ENCODE measurements at places on chromosomes 12 and 14.

DNA sequence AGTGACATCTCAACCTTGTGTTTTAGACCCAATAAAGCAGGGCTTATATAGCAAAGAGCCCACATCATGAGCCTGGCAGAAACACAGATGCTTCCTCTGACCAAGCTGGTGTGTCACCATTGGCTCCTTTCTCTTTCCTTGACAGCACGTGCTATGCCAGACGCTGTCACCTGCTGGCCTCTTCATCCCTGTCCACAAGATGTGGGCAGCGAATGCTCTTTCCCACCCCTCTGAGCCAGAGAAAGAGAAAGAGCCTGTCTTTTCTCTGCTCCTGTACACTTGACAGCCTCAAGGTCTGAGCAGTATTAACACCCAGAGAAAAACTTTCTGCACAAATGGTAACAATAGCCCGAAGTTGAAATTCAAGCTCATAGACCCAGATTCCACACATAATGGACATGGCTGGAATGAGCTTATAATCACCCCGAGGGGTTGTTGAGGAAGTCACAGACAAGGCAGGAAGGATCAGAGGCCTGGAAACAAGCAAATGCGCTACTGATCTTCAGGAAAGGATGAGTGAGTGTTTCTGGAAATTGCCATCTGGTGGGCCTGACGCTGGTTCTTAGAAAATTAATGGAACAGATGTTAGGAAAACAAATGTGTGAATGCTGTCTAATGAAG is 8.9 kb downstream of the TGFB3 start:
- no peak for DNase-seq

- DNase-seq: peak; percentile 22
Observed at GRCh38 chr14:92615451-92615850, 101.9 kb downstream of the RIN3 start.

DNA sequence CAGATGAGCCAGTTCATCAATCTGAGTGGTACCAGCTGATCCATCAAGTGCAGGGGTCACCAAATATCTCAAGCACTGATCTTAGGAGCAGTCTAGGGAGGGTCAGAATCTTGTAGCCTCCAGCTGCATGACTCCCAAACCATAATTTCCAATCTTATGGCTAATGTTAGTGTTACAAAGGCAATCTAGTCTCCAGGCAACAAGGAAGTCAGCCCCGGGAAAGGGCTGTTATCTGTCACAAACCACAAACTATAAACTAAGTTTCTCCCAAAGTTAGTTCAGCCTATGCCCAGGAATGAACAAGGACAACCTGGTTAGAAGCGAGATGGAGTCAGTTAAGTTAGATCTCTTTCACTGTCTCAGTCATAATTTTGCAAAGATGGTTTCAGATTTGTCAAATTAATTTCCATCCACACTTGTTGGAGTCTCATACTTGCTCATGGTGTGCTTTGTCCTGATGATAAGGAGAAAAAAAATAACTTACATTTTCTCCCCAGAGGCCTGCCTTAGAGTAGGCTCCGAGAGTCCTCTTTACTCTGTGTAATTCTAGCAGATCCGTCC is 3.9 kb upstream of the ABHD4 start:
- DNase-seq: no peak

GRCh38 chr12:131829791-131830334 is 1.7 kb downstream of the MMP17 start:
- DNase-seq: no peak

GRCh38 chr12:126784328-126784921 is 1482.5 kb upstream of the TMEM132C start:
- no peak for DNase-seq

DNA sequence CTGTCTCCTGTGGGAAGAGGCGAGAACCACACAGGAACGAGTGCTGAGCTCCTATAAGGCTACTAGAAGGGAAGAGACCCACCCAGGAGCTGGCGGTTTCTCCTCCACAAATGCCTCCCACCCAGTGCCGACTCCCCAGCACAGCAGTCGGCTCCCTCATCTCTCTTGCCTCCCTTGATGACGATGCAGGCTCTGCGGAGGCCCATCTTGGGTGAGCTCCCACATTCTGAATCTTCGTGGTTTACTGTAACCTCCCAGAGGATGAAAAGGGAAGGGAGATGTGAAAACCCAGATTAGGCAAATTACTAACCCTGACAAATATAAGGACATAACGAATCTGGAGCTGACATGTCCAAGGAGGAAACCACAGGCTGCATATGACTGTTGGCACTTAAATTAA is 23.8 kb downstream of the GRIN2B start:
- no peak for DNase-seq

- DNase-seq: no peak
Observed at GRCh38 chr14:74219277-74220205, 19.7 kb upstream of the VSX2 start.

- DNase-seq: peak; percentile 91
Observed at GRCh38 chr14:104932676-104933631, 8.3 kb downstream of the PLD4 start.

- DNase-seq: no peak
Observed at GRCh38 chr12:28993720-28994119, 155.4 kb upstream of the FAR2 start.

- DNase-seq: peak; percentile 25
Observed at GRCh38 chr14:64549791-64550620, at the start of gene PPP1R36. TSS of gene PPP1R36 (plus strand) at chr14:64549961. CDS start at chr14:64549998, 37 bp downstream.

DNA sequence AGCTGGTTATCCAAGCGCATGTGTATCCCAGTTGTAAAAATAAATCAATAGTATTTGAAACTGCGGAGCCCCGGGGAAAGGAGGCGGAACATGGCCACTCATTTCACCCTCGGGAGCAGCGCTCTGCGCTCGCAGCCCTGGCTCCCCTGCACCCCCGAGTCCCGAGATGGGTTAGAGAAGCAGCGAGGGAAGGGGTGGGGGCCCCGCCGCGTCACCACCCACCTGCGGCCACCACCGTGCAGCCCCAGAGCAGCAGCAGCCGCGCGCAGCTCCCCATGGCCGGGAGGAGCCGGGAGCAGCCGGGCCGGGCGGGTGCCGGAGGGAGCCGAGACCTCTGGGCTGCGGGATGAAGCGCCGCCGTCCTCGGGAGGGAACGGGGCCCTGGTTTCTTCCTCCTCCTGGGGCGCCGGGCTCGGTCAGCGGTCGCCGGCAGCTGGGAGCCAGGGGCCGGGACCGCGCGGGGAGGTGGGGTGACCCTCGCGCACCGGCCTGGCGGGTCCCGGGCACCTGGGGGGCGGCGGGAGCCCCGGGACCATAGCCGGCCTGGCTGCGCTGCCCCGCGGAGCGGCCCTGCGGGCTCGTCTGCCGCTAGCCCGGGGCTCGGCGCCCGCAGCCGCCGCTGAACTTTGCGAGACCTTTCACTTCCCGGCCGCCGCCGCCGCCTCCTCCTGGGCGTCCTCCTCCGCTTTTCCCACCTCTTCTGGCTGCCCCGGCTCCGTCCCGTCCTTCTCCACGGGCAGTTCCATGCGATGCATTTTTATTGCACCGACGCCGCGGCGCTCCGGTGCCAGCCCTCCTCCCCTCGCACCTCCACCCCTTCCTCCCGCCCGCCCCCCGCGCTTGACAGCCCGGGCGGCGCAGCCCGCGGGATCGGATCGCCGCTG is at the start of gene NTN4:
TSS of gene NTN4 (minus strand) at position 732 of the 884 bp plus-strand sequence. CDS start at position 277, 455 bp downstream.
- DNase-seq: peak; percentile 2

DNA sequence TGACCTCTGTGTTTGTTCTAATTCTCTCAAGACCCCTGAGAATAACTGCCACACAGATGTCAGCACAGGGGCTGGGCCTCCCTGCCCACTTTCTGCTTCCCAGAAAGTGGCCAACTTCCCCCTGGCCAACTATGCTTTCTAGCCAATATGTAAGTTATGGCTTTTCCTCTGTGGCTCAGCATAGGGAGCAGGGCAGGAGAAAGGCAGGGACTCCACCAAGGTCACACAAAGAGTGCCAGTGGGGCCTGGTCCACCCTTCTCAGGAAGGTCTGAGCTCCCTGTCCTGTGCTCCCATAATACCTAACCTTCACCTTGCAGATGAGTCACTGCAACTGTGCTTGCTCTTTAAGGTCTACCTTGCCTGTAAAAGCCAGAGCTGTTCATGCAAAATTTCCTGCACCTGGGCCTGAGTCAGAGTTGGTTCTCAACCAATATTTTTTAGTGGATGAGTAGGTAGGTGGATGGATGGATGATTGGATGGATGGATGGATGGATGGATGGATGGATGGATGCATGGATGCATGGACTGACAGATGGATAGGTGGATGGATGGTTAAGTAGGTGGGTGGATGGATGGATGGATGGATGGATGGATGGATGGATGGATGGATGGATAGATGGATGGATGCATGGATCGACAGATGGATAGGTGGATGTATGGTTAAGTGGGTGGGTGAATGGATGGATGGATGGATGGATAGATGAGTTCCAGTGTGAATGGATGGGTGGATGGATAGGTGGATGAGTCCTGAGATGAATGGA is 64.2 kb downstream of the DIO3 start:
- DNase-seq: no peak

DNA sequence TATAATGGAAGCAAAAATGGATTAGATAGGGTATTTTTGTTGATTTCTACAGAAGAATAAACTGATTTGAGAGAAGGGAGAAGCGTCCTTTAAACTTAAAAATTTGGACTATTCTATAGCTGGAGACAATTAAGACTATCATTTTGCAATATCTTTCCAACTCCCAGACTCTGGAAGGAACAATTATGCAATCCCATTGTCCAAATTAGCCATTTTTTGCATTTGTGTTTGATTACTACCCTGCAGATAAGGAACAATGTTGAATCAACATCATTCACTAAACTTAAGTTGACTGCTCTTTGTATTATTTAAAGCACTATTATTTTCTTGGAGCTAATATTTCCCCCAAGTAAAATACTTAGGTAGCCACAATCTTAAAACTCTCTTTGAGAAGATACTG is 34.8 kb upstream of the SELPLG start:
- no peak for DNase-seq

- DNase-seq: no peak
Observed at GRCh38 chr14:89519040-89519439, 102.0 kb upstream of the FOXN3 start.

DNA sequence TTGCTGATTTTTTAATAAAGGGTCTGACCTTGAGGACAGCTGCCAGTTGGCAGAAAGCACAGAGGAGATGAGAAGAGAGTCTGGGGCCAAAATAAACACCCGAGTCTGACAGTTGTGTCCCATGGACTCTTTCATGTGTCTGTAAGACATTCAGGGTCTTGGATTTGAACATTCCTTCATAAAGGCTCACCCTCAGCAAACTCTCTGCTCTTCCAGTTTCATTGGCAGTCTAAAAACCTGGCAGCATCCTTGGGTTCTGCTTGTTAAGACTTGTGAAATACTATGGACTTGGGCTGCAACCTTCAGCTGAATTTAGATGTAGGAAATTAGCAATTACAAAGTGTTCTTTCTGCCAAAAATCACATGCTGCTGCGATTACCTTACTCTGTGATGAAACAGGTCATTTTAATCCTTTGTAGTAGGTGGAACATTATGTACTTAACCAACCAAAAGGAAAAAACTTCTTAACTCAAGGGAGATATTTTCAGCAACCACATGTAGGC is 32.0 kb upstream of the LMNTD1 start:
- no peak for DNase-seq

DNA sequence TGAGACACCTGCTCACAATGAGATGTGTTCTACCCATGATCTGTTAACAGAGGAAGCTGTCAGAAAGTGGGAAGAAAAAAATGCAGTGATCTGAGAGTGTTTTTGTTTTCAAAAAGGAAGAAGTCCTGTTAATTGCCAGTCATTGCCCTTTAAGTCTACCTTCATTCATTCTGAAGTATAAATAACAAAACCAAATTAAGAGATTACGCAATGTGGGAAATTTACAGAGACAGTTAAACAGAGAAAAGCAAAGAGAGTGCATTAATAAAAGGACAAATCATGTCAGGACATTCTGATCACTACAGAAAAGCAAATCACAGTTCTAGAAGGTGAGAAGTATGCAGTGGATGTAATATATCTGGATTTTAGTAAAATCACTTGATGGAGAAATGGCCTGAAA is 154.2 kb downstream of the NRXN3 start:
- no peak for DNase-seq

- DNase-seq: no peak
Observed at GRCh38 chr12:106974511-106974910, 12.4 kb downstream of the MTERF2 start.

DNA sequence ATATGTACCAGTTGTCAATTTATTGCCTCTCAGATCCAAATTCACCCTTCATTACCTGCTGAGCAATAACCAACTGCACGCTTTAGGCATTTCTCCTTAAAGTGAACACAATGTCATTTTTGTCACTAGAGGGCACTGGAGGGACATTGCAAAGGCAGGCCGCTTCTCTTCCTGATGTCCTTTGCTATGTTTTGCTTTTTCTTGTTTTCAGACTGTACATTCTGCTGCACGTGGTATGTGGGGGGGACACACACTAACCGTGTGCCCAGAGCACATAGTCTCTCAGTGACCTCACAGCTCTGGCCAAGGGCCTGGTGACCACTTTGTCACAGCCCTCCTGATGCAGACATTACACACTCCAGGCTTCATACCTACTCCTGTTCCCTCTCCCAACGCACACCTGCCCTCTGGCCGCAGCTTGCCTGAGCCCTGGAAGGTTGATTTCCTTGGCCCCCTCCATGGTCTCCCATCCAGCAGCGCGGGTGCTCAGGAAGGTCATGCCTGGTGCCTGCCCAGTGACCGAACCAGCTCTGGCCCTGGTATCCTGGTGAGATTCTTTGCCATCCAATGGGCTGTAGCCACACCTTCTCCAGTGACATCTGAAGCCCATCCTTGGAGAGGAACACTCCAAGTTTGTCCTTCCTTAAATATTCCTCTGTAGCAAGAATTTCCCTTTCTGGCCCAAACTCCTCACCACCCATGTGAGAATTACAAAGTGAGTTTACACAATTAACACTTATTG is 39.9 kb downstream of the MYO1H start:
- no peak for DNase-seq

GRCh38 chr12:95834572-95834971 is 24.2 kb upstream of the SNRPF start:
- no peak for DNase-seq

- DNase-seq: no peak
Observed at GRCh38 chr14:26191671-26192070, 406.2 kb downstream of the NOVA1 start.

GRCh38 chr12:85781766-85782165 is 54.4 kb downstream of the RASSF9 start:
- no peak for DNase-seq

GRCh38 chr12:389142-390096 is at the start of gene KDM5A:
TSS of gene KDM5A (minus strand) at chr12:389320. CDS start at chr12:389091, 229 bp downstream.
- peak; percentile 78 for DNase-seq

DNA sequence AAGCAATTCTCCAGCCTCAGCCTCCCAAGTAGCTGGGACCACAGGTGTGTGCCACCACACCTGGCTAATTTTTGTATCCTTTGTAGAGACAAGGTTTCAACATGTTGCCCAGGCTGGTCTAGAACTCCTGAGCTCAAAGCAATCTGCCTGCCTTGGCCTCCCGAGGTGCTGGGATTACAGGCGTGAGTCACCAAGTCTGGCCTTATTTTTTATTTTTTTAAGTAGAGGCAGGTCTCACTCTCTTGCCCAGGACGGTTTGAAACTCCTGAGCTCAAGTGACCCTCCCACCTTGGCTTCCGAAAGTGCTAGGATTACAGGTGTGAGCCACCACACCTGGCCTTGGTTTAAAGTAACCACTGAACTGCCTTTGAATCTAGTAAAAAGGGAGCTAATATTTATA is 56.8 kb downstream of the SPPL3 start:
- no peak for DNase-seq

- DNase-seq: no peak
Observed at GRCh38 chr12:9383585-9383984, 175.4 kb upstream of the PZP start.

All from activated CD8-positive, alpha-beta memory T cell treated with anti-CD3 and anti-CD28 coated beads for 48 hours (primary cell).